A549 treated with DMSO at 1 μM for 4 hours (cell line): ENCODE measurements at places on chromosomes 3 and 15. TPM values are rescaled to one million over a fixed set of nuclear protein-coding genes. Genes with fewer than 3 reads are reported as not detected.

AGBL1 gene
- total RNA-seq = not detected in 5 replicates

NLGN1 gene
- not detected in 5 replicates for total RNA-seq

PLSCR5 gene
- total RNA-seq = not detected in 5 replicates

CCDC54 gene
- not detected in 5 replicates for total RNA-seq
